NCI-H187 treated with DMSO at 0.1 percent for 48 hours (cell line): ENCODE measurements at places on chromosomes 12 and 14.

- DNase-seq = no peak
These were observed 394.8 kb downstream of the RPS29 start for GRCh38 chr14:49191380-49191779.

- no peak for DNase-seq
These were observed 10.8 kb upstream of the PPP1R13B start for GRCh38 chr14:103858063-103858781.

DNA sequence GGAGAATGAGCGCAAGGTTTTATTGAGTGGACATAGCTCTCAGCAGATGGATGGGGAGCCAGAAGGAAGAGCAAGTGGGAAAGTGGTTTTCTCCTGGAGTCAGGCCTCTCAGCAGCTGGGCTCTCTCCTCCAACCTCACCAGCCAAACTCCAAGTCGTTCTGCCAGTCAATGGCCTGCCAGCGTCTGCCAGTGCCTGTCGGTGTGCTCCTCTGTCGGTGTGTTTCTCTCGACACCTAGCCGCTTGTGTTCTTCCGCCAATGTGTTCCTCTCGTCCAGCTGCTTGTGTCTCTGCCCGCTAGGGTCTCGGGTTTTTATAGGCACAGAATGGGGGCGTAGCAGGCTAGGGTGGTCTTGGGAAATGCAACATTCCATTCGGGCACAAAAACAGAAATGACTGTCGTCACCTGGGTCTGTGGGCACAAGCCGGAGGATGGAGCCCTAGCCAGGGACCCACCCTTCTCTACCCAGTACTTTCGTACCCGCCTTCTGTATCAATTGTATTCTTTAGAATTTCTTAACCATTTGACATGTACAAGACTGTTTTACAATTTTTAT, 1365.4 kb downstream of the FSCB start:
- DNase-seq = no peak

GRCh38 chr14:105203057-105203531, 22.0 kb upstream of the NUDT14 start:
- DNase-seq = no peak

DNA sequence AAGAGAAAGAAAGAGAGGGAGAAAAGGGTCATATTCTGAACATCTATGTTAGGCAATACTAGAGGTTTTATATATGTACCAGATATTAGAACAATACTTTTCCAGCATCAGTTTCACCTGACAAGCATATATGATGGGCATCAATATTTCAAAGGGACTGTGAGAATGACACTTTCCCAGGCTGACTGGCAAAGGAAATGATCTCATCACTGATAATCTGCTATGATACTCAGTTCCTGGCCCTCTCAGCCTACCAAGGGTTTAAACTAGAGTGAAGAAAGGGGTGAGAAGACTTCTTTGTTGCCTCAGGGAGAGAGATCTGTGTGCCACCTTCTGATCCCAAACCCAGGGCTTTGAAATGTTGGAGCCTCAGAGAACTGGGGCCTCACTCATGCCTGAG, 183.5 kb downstream of the TTC8 start:
- no peak for DNase-seq

- DNase-seq = no peak
These were observed 53.9 kb downstream of the NTN4 start for GRCh38 chr12:95736631-95737030.

DNA sequence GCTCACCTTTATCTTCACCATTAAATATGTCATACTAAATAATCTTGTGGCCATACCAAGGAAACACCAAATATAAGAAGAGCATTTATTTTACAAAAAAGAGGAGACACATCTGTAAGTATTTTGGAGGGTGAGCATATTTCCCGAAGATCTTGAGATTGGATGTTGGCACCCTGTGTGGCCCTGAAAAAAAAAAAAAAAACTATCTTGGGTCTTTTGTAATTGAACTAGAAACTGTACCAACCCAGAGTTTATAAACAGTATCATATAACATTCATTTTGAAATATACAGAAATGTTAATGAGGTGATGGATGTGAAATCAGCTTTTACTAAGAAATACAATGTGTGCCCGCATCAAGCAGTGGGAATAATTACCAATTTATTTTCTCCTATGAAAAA, 104.0 kb upstream of the FRMD6 start:
- no peak for DNase-seq

DNA sequence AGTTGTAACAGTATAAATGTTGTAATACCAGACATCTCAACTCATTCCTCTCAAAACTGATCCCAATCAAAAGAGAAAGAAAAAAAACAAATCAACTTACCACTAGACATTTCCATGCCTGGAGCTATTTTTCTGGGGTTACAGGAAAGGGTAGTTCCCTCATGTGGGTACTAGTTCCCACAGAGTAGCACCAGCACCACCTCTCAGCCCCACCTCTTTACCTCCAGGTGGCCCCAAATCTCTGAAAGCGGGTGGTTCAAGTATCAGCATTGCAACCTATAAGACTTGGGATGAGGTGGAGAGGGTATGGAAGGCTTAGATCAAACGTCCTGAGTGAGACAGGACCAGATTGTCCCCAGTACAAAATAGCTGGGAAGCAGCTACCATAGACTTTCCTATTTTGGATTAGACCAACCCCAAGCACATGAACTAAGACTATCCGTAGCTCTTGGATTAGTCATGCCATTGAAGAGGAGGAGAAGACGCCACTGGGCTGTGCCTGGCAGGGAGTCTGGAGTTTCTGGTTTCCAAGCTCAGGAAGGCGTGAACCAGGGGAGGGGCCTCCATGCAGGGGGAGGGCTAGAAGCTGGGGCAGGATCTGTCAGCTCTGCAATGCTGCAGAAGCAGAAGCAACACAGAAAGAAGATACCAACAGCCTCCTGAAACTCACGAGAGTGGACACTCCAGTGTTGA, at the start of gene SLC39A2:
SLC39A2 (plus strand) TSS at position 620 of the 693 bp plus-strand sequence. CDS start 154 bp downstream, outside the sequence.
- no peak for DNase-seq

- no peak for DNase-seq
These were observed 100.3 kb downstream of the LLPH start for GRCh38 chr12:66030217-66030781.

DNA sequence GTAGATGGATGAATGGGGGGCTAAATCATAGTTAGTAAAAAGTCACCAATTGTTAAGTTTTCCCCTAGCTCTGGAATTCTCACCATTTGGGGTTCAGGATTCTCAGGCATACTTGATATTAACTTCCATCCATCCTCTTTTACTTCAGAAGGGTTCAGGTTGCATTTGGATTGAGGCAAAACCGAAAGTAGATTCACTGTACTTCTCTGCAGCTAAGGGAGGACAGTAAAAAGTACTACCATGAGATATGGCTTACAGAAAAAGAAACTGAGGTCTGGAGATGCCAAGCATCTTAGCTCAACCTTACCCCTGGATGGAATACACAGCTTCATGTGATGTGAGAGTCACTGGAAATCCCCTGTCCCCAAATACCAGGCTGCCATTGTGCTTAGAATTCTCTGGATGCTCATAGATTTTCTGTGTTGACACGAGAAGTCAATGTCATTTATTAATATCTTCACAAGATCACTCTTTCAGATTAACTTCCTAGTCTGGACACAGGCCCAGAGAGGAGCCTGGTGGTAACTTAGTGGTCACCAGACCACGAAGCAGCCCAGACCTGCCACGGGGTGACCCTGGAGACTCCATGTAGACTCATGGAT, 87.1 kb downstream of the SSPN start:
- DNase-seq = no peak

GRCh38 chr12:53482626-53483168, 16.6 kb downstream of the MAP3K12 start:
- DNase-seq = no peak

DNA sequence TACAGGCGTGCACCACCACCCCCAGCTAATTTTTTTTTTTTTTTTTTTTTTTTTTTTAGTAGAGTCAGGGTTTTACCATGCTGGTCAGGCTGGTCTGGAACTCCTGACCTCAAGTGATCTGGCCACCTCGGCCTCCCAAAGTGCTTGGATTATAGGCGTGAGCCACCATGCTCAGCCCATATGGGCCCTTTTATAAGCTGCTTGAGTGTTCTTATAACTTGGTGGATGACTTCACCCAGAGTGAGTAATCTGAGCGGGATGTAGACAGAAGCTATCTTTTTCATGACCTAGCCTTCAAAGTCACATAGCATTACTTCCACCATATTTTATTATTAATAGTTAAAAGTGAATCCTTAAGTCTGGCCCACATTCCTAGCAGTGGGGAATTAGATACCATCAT, 16.4 kb downstream of the BBOF1 start:
- DNase-seq = no peak

DNA sequence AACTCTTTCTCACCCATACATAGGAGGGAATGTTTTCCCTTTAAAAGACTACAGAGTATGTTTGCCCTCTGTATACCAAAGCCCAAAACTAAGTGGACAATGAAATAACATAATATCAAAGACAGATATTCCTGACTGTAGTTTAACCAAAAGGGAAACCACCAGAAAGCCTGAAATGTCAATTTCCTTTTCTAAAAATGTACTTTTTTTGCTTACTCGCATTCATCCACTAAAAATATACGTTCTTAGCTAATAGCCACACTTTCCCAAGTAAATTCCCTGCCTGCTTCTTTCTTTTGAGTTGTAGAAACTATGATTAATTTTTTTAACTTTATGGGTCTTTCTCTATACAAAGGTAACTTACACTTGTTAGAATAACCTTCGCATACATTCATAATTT, 280.2 kb downstream of the PDZRN4 start:
- DNase-seq = no peak

DNA sequence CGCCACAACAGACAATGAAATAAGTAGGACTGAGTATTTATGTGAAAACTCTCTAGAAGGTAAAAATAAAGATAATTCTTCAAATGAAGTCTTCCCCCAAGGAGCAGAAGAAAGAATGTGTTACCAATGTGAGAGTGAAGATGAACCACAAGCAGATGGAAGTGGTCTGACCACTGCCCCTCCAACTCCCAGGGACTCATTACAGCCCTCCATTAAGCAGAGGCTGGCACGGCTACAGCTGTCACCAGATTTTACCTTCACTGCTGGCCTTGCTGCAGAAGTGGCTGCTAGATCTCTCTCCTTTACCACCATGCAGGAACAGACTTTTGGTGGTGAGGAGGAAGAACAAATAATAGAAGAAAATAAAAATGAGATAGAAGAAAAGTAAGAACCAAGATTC, 82.7 kb downstream of the VEZT start:
- no peak for DNase-seq

- DNase-seq = no peak
These were observed 25.2 kb upstream of the BHLHE41 start for GRCh38 chr12:26149968-26150500.

DNA sequence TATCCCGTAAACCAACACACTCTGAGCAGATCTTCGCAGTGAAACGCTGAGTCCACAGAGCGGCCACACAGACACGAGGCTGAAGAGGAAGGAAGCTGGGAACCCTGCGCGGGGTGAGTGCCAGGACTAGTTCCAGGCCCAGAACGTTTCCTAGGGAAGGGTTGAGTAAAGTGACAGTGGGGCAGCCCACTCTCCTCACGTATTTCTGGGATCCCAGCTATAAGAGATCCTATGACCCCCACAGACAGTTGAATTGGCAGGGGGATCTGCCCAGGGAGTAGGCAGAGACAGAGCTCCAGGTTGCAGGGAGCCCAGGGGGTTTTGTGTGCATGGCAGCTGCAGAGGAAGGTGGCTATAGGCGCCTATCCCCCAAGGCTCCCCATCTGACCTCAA, 51.1 kb downstream of the GTF2A1 start:
- DNase-seq = no peak

DNA sequence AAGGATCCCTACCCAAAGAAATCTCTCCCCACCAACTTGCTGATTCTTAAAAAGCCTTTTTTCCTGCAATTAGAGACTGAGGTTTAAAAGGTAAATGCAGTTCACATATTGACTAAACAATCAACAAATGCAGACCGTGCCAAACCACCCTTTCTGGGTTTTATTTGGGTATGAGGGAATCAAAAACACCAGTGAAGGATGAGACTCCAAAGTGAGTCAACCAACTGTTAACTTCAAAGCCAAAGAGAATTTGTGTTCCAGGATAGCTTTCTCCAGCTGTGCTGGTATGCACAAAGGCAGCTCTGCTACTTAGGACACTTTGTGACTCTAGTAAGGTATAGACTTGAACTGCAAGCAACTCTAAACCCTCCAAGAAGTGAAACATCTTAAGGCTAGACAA, 39.4 kb downstream of the RPS29 start:
- DNase-seq = no peak

- no peak for DNase-seq
These were observed 41.6 kb downstream of the SMUG1 start for GRCh38 chr12:54147186-54147585.

DNA sequence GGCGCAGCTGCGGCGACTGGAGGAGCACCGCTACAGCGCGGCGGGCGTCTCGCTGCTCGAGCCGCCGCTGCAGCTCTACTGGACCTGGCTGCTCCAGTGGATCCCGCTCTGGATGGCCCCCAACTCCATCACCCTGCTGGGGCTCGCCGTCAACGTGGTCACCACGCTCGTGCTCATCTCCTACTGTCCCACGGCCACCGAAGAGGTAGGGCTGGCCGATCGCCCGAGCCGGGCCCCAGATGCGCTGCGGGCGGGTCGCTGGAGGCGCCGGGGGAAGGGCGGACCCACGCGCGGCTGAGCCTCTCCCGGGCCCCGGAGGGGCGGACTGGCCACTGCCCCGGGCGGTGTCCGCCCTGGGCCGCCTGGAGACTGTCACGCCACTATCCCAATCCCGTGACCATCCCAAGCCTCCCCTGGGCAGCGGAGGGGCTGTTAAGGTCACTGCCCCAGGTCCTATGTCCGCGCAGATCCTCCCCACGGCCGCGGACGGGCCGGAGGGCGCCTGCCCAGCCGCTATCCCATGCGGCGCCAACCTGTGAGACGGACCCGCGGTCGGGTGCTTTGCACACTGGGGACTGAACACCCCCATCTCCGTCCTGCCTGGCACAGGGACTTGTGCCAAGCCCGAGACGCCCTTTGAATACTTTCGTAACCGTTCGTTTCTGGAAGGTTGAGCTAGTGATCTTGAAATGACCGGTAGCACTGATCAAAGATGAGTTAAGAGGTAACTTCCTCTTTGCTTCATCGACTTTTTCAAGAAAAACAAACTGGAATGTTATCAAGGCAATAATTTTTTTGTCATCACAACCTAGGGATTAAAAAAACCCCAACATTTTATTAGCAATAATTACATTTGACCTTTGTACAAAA, 725 bp downstream of the CHPT1 start:
- no peak for DNase-seq

- DNase-seq = no peak
These were observed 20.3 kb downstream of the DCAF5 start for GRCh38 chr14:69132513-69133181.

GRCh38 chr12:132046561-132046960, 96.8 kb downstream of the EP400 start:
- DNase-seq = no peak

GRCh38 chr12:12319451-12320183, 30.4 kb downstream of the MANSC1 start:
- DNase-seq = no peak

DNA sequence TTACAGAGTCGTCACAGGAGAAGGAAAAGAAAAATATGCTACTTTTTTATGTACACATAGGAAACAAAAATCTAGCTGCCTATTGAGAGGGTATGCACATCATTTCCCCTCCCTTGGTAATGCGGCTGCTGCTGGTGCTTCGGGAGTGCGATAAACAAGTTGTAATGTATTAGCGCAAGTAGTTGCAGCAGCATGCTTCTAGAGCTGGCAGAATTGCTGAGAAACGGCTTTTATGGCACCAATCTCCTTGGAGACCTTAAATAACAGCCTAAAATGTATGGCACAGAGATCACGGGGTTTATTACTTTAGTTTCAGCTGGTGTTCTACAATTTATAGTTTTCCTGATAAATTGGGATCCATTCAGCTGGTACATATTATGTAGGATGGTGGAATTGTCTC, 447.6 kb upstream of the TMPO start:
- DNase-seq = no peak
